NCI-H1048 (cell line): ENCODE measurements at places on chromosomes 4 and X.

GRCh38 chr4:90345549-90346215, 218.5 kb downstream of the CCSER1 start:
- no peak for DNase-seq

DNA sequence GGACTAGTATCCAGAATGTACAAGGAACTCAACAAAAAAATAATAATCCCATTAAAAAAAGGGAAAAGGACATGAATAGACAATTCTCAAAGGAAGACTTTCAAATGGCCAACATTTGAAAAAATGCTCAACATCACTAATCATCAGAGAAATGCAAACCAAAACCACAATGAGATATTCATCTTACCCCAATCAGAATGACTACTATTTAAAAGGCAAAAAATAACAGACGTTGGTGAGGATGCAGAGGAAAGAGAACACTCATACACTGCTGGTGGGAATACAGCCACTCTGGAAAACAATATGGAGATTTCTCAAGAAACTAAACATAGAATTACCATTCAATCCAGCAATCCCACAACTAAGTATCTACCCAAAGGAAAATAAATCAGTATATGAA, 133.1 kb downstream of the KDR start:
- no peak for DNase-seq

GRCh38 chr4:178811356-178811755, 1369.1 kb upstream of the AGA start:
- DNase-seq, result no peak

DNA sequence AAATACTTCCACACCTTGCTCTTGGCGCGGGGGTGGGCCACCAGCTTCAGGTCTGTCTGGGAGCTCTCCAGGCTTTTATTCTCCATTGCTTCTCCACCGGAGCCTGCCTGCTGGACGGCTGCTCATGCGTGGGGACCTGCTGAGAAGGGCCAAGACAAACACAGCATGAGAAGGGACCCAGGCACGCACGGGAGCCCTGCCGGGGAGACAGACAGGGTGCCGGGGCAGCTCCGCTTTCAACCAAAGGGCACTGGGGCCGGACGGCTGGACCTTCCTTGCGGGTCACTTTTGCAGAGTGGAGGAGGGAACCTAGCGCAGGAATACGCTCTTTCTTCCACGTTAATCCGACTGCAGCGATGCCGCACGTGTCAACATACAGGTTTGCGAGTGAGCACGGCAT, 10.1 kb downstream of the DHRSX start:
- no peak for DNase-seq

DNA sequence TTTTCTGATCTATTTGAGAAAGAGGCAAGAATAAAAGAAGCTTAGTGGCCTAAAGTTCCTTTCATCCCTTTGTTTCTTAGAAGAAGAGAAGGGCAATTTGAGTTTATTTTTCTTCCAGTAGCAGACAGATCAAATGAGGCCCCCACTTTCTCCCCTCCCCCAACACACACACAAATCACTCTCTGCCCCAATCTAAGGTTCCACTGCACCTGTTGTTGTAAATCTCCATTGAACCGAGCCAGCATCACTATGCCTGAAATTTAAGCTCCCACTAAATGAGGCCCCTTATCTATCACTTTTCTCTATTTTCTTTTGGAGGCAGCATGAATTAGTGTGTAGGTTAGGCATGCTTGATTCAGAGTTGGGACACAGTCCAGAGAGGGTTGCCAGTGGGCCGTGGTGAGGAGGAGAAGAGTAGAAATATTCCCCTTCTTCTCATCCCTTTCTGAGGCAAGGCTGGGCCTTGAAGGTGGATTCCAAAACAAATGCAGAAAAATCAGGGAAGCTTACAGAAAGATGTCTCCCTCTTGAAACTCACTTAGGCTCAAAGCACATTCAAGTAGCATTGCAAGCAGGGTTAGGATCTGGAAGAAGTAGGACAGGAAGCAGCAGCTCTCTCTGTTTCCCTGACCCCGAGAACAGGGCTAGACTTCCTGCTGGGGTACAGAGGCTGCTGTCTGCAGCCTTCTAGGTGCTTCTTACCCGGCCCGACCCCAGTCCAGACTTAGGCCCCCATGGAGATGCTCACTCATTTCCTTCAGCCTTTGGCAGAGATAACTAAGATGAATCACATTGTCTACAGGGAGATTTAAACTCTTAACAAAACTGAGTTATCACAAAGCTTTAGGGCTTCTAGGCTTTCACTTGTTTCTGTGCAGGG, 70.7 kb downstream of the RASL11B start:
- DNase-seq, result no peak

GRCh38 chr4:22552812-22553211, 36.9 kb upstream of the ADGRA3 start:
- DNase-seq, result no peak

DNA sequence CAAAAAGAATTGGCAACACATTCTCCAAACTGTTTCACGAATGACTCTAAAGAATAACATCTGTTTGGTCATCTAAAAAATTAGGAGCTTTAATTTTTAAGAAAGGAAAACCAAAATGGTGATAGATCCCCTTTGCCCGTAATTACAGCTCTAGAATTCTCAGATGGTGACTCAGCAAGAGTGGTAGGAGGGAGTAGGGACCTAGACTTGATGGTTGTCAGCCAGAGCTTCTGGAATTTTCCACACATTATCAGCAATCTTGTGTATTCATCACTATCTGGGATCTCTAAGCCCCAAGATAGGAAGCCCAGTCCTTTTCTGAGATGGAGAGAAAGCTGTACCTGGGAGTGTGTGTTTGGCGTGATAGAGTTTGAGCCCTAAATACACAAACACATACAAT, 103.9 kb upstream of the RAB40AL start:
- DNase-seq, result no peak

- no peak for DNase-seq
Observed at GRCh38 chrX:40063555-40063954, 34.2 kb downstream of the BCOR start.

DNA sequence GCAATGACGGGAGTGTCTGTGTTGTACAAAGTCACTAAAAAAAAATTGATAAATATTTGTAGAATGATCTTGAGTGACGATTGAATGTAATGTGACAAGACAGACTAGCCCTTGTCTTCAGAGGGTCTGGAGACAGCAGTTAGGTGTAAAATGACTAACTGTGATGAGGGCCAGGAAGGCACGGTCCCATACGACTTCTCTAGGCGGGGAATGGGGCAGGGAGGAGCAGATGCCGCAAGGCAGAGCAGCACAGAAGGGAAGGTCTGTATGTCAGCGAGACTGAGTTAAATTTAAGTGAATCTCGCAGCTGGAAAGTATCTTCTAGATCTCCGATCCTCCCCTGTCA, 405 bp downstream of the CENPE start:
- no peak for DNase-seq

DNA sequence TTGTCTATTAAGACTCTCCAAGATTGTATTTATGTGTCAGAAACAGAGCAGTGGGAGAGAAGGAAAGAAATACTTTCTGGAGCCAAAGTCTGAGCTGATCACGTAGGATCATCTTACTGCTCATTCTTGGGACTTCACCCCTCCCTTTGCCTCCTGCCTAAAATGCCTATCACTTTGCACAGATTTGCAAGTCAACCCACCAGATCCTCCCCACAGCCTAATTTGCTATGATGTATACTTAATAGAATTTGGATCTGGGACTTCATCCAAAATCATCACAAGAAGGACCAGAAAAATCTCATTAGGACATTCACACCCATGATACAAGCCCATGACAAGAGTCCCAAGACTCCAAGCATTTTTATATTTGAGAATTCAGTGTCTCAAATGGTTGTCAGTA, 290.2 kb downstream of the FBXW7 start:
- DNase-seq, result no peak

DNA sequence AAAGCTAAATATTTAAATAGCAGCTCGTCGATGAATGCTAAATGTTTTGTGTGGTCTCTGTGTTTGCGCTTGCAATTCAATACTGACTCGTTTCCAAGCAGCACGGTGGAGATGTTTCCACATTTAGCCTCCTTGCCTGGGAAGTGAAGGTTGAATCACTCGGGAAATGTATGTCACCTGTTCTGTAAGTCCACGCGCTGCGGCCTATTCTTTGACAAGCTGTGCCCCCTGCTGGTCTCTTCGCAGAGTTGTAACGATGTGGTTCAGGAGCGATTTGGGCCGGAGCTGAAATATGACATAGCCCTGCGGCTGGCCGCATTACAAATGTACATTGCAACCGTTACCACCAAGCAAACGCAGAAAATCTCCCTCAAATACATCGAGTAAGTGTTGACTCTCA, 89.6 kb upstream of the PRPS2 start:
- DNase-seq, result peak; percentile 48

DNA sequence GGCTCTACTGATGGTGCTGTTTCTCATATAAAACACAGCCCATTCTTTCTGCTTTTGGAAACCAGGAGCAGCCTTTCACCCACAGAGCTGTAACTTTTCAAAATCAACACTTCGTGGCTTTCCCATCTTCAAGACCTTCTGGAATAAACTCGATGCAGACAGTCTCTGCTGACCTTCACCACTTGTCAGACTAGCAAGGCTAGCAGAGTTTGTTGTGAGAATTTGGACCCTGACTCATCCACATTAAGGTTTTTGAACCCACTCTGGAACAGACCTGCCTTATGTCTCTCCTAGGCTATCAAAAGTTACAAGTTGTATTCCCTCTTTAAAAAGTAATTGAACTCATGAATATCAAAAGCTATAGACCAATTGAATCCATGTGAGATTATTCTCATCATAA, 88.6 kb downstream of the MAML3 start:
- DNase-seq, result no peak

DNA sequence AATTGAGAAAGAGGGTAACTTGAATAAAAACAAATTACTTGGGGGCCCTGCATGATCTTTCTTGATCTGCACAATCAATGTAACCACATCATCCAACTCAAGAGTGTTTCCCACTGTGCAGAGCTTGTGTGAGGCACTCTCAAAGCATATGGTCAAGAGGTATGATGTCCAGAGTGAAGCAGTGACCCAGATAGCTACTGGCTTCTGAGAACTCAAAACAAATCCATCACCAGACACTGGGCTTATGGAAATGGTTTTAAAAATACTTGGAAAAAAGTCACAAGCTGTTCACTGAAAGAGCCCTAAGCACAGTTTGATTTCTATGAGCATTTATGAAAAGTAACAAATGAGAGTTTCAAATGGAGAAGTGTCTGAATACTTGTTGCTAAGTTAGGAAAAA, 361.0 kb downstream of the GRXCR1 start:
- DNase-seq, result no peak

DNA sequence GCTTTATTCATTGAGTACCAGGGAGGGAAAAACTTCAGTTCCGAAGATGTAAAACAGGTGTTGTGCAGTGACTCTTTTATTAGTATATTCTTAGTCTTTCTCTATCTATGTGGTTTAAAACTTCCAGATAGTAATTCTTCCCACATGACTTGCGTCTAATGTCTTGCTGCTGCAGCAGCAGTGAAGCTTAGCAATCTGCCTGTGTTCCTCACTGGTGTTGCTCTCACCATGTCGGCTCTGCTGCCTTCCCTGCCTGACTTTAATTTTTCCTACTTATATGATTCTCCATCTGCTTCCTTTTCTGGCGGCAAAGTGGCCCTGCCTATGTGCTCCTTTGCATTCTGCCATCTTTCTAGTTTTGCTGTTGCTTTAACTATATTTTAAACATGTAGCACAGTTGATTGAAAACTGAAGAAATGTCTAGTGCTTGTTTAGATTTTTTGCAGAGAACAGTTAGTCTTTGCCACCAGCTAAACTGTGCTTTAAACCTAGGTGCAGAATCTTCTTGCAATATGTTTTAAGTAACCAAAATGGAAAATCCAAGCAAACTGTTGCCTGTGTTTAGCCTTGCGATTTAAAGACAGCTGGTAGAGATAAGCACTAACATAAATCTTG, 1934.2 kb upstream of the IGFBP7 start:
- DNase-seq, result no peak

GRCh38 chrX:56366901-56367300, 134.7 kb downstream of the KLF8 start:
- no peak for DNase-seq

GRCh38 chr4:67393699-67394281, 151.5 kb downstream of the CENPC start:
- no peak for DNase-seq

- no peak for DNase-seq
Observed at GRCh38 chrX:85221361-85221760, 22.2 kb downstream of the SATL1 start.

DNA sequence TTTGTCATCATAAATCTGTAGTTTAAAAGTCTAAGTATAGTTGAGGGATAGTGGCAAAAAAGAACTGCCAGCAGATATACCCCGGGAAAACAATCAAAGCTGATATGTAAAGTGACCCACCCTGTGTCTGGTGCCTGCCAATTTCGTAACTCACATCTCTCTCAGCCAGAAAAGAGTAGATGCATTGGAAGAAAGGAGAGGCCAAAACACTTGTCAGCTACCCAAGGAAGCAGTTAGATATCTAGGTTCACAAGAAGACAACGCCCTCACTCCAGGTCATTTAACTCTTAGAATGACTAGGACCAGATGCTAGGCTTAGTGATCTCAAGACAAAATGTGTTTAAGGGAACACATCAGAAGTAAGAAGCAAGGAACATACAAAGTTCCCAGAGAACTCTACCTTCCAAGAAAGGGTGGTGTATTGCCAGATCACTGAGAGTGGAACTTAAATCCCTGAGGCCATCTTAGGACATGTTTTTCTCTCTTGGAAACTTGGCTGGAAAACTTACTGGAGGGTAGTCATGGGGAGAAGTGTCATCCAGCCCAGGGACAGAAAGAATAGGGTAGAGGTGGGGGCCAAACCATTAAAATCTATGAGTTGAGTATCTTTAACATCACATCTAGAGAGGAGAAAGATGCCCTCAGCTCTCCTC, 125.9 kb downstream of the SHISA3 start:
- no peak for DNase-seq
